ENCODE measurements at places on chromosomes 6 and 20.

GRCh38 chr6:55902796-55903195 lies 27.4 kb upstream of the BMP5 start:
- no peak for DNase-seq

- DNase-seq, result peak; percentile 3
Observed at GRCh38 chr20:61120595-61121515, 131.2 kb upstream of the CDH4 start.

- DNase-seq, result no peak
Observed at GRCh38 chr6:7424967-7425807, 35.6 kb downstream of the RIOK1 start.

DNA sequence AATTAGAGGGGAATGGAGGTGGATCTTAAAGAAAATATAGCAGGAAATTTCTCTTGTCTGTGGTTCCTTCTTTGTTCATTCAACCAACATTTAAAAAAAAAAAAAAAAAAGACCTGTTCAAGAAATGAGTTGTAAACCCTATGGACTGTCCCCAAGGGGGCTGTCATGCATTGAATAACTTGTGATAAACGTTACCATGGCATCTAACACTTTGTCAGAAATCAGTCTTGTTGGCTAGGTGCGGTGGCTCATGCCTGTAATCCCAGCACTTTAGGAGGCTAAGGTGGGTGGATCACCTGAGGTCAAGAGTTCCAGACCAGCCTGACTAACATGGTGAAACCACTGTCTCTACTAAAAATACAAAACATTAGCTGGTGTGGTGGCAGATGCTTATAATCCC lies 381.7 kb downstream of the BCKDHB start:
- DNase-seq, result no peak

DNA sequence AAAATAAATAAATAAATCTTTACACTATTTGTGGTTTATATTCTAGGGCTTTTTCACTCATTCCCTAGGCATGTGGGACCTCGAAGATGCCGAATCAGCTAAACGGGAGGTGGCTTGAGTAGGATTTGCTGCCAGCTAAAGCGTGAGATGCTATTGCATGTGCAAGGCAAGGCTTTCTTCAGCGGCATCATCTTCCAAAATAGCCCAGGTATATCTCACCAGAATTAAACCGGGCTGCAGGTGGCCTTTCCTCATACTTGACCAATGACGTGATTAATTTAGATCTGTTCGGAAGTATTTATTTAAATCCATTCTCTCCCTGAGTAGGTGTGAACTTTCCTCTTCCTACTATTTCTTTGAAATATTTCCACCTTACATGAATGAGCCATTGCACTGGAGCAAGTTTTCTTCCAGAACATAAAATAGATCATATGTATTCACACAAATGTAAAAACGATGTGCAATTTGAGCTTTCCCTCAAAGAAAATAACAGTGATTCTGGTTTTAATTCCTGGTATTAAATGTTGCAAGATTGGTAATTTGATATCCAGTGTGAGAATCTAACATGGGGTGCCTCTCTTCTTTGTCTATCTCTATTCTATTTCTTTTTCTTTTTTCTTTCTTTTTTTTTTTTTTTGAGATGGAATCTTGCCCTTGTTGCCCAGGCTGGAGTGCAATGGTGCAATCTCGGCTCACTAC lies 24.3 kb upstream of the ZNF217 start:
- no peak for DNase-seq

GRCh38 chr20:10040070-10040975 lies 5.5 kb downstream of the ANKEF1 start:
- DNase-seq, result no peak

- no peak for DNase-seq
Observed at GRCh38 chr20:37984018-37984785, 49.1 kb downstream of the TTI1 start.

- DNase-seq, result no peak
Observed at GRCh38 chr6:20997143-20997769, 463.0 kb downstream of the CDKAL1 start.

DNA sequence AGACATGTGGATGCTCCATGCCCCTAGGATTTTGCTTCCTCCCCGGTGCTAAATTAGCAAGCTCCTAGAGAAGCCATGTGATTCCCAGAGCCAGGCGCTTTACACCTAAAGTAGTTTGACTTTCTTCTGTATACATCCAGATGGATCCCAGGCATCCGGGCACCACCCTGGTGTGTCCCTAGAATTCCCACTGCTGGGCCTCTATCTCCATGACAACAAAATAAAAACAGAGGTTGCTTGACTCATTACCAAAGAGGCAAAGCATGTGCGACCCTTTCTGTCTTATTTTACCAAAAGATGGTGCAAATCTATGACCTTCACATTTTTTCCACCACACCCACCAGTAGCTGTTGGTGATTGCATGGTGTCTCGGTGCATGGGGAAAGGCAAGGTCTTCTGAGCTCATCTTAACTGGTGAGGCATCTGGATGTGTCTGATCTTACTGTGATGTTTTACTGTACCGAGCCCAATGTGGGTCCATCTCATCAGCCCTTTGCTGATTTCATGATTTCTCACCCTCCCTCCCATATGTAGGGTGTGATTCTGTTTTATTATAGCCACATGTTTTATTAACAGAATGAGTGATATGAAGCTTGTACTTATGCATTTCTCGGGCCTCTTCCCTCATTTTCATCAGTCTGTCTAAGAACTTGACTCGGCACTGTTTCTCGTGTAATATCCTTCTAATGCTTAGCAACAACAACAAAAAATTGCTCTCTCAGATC lies 27.4 kb upstream of the VAPB start:
- no peak for DNase-seq

- DNase-seq, result no peak
Observed at GRCh38 chr6:42440778-42441696, 10.7 kb downstream of the TRERF1 start.

- DNase-seq, result no peak
Observed at GRCh38 chr6:53103993-53104675, 38.9 kb downstream of the FBXO9 start.

DNA sequence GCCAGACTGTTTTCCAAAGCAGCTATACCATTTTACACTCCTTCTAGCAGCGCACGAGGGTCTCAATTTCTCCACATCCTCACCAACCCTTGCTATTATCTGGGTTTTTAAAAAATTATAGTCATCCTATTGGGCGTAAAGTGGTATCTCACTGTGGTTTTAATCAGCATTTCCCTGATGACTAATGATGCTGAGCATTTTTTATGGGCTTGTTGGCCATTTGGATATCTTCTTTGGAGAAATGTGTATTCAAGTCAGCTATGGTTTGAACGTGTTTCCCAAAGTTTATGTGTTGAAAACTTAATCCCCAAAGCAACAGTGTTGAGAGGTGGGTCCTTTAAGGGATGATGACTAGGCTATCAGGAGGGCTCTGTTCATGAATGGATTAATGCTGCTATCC lies 6.7 kb downstream of the MCUR1 start:
- DNase-seq, result no peak

DNA sequence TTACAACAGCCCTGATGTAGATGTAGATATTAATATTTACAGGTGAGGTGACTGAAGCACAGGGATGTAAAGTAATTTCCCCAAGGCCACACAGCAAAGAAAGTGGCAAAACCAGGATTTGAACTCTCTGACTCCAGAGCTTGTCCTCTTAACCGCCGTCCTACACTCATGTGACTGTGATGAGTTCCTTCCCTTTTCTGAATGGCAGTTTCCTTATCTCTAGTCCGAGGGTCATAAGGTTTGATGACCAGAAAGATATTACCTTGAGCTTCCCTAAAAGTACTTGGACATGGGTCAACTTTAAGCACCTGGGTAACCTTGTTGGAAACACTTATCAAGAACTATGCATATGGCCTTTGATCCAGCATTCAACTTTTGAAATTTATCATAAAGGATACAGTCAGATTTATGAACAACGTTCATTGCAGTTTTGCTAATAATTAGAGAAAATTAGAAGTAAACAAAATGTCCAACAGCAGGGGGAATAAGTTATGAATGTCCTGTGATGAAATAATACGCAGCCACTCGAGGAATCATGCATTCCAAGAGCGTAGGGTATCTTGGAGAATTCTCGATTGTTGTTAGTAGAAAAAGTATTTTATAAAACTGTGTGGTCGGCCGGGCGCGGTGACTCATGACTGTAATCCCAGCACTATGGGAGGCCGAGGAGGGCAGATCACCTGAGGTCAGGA lies 2.3 kb upstream of the TLDC2 start:
- no peak for DNase-seq

Data from NCI-H2107 (cell line).